ENCODE measurements at places on chromosomes 1 and 21. TPM values are rescaled to one million over a fixed set of nuclear protein-coding genes. Genes with fewer than 3 reads are reported as not detected.

The KLHDC9 gene
- polyA plus RNA-seq, result 16.4 TPM

The CRABP2 gene
- polyA plus RNA-seq, result 86.4 TPM

DNA sequence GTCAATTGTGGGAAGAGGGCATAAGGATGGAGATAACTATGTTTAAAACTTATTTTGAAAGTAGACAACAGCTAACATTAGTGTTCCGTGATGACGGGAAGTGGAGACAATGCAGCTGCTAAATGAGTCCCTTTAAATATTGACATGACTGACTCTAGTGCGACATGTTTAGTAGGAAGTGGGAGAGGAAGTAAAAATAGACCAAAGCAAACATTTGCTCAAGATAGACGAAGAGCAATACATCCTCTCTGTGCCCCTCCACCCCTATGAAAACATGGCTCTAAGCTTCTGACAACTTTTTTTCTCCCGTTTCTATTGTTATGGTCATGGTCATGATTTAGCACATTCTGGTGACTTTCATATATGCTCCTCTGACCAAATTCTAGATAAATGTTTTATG, 60.0 kb upstream of the HMCN1 start:
- DNase-seq, result no peak

GRCh38 chr1:44594353-44594752, 79.9 kb downstream of the TMEM53 start:
- DNase-seq, result no peak

GRCh38 chr1:245232931-245233330, 78.1 kb downstream of the KIF26B start:
- no peak for DNase-seq

DNA sequence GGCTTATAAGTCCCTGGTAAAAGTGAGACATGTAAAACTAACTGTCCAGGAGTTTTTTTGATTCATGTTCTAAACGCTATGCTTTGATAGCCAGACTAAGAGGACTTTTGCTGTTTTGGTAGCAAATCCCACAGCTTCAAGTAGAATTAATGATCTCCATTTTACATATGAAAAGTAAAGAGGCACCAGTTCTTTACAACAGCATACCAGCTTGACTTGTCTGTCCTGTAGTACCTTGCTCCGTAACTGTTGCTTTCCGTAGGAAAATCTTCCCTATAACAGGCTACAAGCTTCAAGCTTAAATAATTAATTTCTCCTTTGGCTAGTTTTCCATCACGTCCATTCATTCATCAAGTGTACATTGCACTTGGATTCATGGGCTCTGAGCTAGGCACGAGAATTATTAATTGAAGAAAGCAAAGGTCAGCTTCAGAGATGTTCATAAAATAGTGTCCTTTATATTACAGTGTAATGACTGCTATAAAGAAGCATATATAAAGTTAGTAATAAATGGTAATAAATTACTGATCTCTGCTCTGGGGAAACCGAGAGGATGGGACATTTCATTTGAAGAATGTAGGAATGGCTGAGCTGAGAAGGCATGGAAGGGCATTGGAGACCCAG, 29.2 kb downstream of the B3GALT5 start:
- DNase-seq, result no peak

DNA sequence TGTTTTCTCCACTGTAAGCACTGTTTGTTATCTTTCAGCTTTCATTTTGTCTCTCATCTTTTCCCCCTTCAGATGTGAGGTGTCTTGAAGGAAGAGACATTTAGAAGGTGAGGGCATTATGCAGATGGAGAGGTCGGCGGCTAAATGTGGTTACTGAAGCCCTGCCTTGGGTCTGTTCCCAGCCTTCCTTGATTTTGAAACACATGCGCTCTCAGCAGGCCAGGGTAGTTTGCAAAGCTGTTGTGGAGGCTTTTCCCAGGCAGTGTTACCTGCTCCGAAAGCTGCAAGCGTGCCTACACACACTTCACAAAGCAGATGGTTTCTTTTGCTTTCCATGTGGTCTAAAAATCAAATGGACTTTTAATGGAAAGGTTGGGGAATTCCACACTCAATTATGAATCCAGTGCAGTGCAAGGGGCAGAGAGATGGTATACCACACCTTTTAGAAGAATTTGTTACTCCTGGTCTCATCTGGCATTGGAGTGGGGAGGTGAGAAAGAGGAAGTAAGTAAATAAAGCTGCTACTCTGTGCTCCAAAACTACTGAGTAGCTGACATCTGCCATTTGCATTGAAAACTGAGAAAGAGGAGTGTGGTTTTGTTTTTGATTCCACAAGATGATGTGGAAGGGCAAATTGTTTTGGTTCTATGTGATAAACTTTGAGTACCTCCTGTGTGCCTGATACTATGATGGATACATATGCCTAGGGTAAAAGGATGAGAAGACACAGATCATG, 91.9 kb downstream of the NFIA start:
- no peak for DNase-seq

- DNase-seq, result no peak
Measured at GRCh38 chr1:46623743-46624644, 7.4 kb upstream of the MOB3C start.

GRCh38 chr21:15515908-15516307, 213.9 kb upstream of the USP25 start:
- DNase-seq, result no peak

DNA sequence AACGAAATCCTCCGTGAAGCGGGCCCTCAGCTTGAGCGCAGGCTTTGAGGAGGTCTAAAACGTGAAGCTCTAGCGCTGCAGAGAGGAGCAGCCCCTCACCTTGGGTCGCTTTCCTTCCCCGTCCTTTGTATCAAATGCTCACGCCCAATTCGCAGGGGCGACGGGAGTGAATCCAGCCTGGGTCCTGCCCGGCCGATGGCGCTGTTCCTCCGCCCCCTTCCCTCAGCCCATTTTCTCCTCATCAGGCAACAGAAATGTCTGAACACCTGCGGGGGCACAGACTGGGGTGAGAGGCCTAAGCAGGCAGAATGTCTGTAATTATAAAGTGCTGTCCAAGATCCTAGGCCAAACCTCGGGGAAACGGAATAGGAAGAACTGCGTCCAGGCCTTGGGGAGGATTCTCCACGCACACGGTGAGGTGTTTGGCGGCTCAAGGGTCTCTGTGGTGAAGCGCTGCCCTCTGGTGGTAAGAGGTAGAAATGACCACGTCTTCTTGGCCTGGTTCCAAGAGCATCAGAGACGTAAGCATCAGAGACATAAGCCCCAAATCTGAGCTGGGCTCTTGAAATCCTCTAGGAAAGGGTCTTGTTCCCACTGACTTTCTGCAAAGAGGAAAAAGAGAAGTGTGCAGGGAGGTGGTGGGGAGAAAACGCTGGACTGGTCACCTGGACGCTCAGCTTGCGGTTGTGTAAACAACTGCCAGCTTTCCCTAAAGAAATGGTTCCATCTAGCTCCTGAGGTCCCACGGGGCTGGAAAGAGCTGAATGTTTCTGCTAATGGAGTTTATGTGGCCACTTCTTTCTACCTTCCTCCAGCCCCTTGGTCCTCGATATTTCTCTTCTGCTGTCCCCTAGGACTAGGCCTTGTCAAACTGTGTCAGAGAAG, 92.1 kb upstream of the CD53 start:
- DNase-seq, result peak; percentile 54

The HTR6 gene
- 1.3 TPM for polyA plus RNA-seq

GRCh38 chr1:229339520-229339919, 3.3 kb downstream of the CCSAP start:
- no peak for DNase-seq

GRCh38 chr1:235160383-235160956, 580 bp downstream of the RBM34 start:
- DNase-seq, result no peak

GRCh38 chr21:41037936-41038335, 130.0 kb upstream of the BACE2 start:
- no peak for DNase-seq

- no peak for DNase-seq
Measured at GRCh38 chr1:30036666-30037065, 686.7 kb downstream of the MATN1 start.

The CBR3 gene
- polyA plus RNA-seq, result 0.89 TPM

GRCh38 chr1:231215681-231216385, 25.2 kb upstream of the GNPAT start:
- DNase-seq, result no peak

GRCh38 chr1:162905174-162906158, 44.5 kb upstream of the CCDC190 start:
- DNase-seq, result no peak

The BNIPL gene
- polyA plus RNA-seq, result 2.5 TPM

The C1orf185 gene
- polyA plus RNA-seq, result not detected

GRCh38 chr1:108717774-108718316, 5.1 kb downstream of the FNDC7 start:
- no peak for DNase-seq

- DNase-seq, result no peak
Measured at GRCh38 chr1:217403026-217403720, 227.7 kb downstream of the GPATCH2 start.

DNA sequence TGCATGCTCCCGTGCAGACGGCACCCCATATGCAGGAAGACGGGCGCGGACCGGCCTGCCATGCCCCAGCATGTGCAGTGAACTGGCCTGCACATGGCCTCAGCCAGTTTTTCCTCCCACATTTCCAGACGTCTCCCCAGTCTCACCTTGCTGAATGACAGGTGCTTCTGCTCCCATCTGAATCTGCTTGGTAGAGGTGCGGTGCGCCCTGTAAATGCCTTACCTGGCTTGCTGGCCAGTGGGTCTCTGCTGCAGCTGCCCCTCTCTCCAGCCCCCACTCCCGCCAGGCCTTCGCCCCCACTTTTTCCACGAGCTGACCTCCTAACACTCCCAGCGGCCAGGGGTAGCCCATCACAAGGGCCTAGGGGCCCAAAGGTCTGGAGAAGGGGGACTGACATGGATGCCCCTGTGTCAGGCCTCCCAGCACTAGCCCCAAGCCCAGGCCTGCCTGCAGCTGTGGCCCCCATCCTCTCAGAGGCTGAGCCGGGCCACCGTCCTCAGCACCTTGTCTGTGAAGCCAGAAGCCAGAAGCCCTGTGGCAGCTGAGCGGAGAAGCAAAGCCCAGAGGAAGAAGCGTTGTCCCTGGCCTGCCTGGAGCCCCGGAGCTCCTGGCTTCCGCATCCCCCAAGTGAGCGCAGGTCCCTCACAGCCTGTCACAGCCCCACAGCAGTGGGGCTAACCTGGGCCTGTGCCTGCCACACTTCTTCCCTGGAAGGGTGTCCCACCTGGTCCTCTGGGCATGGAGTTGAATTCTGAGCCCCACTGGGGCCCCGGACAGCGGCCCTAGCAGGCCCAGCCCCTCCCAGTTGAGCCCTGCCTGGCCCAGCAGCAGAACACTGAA, 3.7 kb upstream of the SLC19A1 start:
- no peak for DNase-seq
